Ovary (tissue), 10 donors: ENCODE measurements at places on chromosomes 13 and 19.

DNA sequence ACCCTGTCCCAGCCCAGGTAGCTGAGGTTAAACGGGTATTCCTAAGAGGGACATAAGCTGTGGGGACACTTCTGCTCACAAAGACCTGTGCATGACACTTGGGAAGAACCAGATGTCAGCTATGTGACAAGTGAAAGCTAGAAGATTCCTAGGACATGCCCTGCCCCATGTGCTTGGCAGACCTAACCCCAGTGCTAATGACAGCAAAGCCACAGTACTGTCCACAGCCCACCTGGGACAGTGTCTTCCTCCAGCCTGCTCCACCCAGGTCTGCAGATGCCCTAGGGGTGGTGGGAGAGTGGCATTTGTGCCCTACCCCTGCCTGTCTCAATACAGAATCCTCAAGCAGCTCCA is 18.4 kb upstream of the EPHX3 start:
- no peaks in the 10 kb centered on the region for H3K27me3 ChIP-seq
- no peak for DNase-seq
- H3K27ac ChIP-seq = peak overlapping the region; percentile 52
- peaks cover 48% of the 10 kb centered on the region for H3K4me1 ChIP-seq
- no peak overlapping the region for H3K4me3 ChIP-seq

- no peak for DNase-seq
- H3K27ac ChIP-seq = no peak overlapping the region
- H3K36me3 ChIP-seq = no peaks in the 10 kb centered on the region
These were observed 232.0 kb downstream of the KLF5 start for GRCh38 chr13:73290844-73291243.

DNA sequence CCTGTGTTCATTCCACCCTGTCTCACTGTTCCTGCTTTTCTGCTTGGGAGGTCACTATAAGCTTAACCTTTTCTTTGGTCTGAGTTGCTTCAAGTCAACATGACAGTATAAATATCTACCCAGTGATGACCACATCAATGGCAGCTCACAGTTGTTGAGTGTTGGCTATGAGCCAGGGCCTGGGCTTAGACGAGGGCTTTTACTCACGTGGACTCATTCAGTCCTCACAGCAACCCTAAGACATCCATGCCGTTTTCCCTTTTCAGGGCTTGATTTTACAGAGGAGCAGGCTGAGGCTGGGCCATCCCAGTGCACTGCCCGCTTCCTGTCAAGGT is 10.2 kb upstream of the CCDC97 start:
- DNase-seq = no peak
- no peaks in the 10 kb centered on the region for H3K27me3 ChIP-seq
- no peaks in the 10 kb centered on the region for H3K36me3 ChIP-seq
- H3K4me1 ChIP-seq = no peaks in the 10 kb centered on the region

DNA sequence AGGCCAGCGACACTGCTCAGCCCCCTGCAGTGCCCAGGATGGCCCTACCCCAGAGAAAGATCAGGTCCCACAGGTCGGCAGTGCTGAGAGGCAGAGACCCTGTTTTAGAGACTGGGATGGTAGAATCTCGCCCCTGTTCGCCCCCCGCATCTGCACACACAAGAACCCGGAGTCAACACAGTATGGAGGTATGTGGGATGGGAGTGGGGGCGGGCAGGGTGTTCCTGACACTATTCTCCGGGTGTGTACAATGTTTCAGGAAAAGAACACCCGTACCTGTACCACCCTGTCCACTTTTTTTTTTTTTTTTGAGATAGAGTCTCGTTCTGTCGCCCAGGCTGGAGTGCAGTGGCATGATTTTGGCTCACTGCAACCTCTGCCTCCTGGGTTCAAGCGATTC is 19.3 kb downstream of the PIP5K1C start:
- peaks cover 4% of the 10 kb centered on the region for H3K4me1 ChIP-seq
- H3K27me3 ChIP-seq = no peaks in the 10 kb centered on the region
- H3K4me3 ChIP-seq = no peak overlapping the region
- no peaks in the 10 kb centered on the region for H3K36me3 ChIP-seq
- DNase-seq = no peak

DNA sequence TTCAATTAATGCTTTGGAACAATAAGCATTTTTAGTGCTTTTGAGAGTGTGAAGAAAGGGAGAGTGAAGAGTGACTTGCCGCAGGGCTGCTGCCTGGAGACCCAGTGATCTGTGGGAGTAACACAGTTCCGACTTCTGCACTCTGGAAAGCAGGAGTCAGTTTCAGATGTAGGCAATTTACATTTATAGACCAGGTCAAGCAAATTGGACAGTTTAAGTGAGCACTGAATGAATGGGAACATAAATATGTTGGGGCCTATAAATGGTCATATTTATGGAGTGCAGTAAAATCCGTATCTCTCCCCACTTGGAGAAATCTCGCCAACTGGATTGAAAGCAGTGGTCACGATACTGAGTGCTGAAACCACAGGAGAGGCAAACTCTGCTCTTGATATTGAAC is 9.4 kb upstream of the SHISA2 start:
- no peaks in the 10 kb centered on the region for H3K4me1 ChIP-seq
- H3K4me3 ChIP-seq = no peak overlapping the region
- no peak overlapping the region for H3K27ac ChIP-seq
- no peak for DNase-seq

GRCh38 chr19:42606660-42607351 is 12.1 kb upstream of the CEACAM8 start:
- no peaks in the 10 kb centered on the region for H3K36me3 ChIP-seq
- no peak overlapping the region for H3K27ac ChIP-seq
- H3K4me3 ChIP-seq = no peak overlapping the region
- no peaks in the 10 kb centered on the region for H3K27me3 ChIP-seq
- no peak for DNase-seq
- H3K4me1 ChIP-seq = no peaks in the 10 kb centered on the region

- no peak overlapping the region for H3K4me3 ChIP-seq
- H3K27me3 ChIP-seq = no peaks in the 10 kb centered on the region
- no peak overlapping the region for H3K27ac ChIP-seq
These were observed 7.8 kb upstream of the SLC44A2 start for GRCh38 chr19:10617409-10618121.

DNA sequence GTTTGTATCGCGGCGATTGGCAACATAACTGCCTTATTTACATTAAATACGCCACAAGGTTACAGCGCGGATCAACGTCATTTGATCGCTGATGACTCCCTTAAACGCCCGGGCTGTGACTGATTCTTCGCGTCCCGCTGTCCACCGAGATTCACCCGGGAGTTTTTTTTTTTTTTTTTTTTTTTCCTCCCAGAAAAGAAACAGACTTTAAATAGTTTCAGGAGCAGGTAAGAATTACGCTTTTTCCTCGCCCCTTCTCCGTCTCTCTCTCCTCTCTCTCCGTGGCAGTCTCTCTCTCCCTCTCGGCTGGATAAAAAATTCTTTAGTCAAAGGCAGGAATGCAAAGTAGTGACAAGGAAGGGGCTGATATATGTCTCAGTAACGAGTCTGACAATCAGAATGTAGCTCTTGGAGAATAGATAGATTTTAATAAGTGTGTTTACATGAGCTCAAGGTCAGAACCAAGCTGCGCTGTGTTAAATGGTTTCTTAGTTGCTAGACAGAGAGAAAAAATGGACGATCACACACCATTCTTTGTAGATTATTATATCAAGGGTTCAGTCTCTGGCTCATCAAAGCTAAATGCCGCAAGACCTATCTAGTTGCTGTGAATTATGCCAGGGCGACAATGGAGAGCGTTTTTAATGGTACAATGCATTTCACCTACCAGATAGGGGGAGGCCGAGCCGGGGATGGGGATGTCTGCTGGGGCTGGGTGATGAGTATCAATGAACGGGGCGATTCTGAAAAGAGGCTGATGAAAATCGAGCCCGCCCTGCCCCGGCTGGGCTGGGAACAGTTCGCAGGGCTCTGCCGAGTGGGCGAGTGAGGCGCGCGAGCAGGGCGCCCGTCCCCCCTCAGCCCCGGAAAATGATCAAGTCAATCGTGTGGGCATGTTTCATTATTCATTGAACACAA is 147.2 kb upstream of the ZNF536 start:
- no peaks in the 10 kb centered on the region for H3K36me3 ChIP-seq
- peaks cover 13% of the 10 kb centered on the region for H3K4me1 ChIP-seq
- H3K27ac ChIP-seq = no peak overlapping the region

GRCh38 chr19:4676955-4677731 is 7.0 kb upstream of the MYDGF start:
- H3K36me3 ChIP-seq = no peaks in the 10 kb centered on the region
- no peaks in the 10 kb centered on the region for H3K4me1 ChIP-seq
- H3K27me3 ChIP-seq = no peaks in the 10 kb centered on the region
- DNase-seq = no peak

- H3K4me3 ChIP-seq = no peak overlapping the region
- H3K4me1 ChIP-seq = no peaks in the 10 kb centered on the region
- no peak overlapping the region for H3K27ac ChIP-seq
These were observed 309.2 kb downstream of the LIG4 start for GRCh38 chr13:107906131-107906530.

- no peaks in the 10 kb centered on the region for H3K27me3 ChIP-seq
- H3K4me1 ChIP-seq = peaks cover 23% of the 10 kb centered on the region
- H3K27ac ChIP-seq = no peak overlapping the region
- DNase-seq = no peak
These were observed 30.0 kb downstream of the TSSK6 start for GRCh38 chr19:19485161-19485997.

DNA sequence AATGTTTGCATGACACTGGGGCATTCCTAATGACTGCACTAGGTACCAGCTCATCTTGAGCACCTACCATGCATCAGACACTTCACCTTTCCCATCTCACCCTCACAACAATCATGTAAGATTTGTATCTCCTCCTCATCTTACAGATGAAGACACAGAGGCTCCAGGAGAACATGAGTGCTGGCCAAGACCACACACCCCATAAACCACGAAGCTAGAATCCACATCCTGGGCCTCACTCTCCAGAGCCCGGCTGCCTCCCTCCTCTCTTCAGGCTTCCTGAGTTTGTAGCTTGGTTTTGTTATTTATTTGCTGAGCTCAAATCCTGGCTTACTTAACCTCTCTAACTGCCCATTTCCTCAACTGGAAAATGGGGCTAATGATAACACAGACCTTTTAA is 25.9 kb downstream of the FAM216B start:
- H3K4me1 ChIP-seq = no peaks in the 10 kb centered on the region
- no peaks in the 10 kb centered on the region for H3K27me3 ChIP-seq

DNA sequence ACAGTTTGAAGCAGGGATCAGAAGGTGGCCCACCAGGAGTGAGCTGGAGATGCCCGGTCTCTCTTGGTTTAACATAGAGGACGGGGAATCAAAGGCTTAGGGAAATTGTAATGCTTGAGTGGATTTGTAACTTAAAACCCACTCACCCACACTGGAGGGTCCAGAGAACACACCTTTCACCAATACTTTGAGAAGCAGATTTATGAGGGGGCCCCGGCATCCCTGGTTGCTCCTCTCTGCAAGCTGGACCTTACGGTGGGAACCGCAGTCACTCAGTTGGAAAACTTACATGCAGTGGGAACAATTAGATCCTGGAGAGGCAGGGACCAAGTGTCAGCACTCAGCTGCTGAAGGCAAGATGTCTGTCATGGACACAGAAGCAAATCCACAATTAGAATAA is 20.5 kb downstream of the PPP5C start:
- no peaks in the 10 kb centered on the region for H3K36me3 ChIP-seq
- no peak overlapping the region for H3K27ac ChIP-seq
- no peak overlapping the region for H3K4me3 ChIP-seq
- no peak for DNase-seq
- no peaks in the 10 kb centered on the region for H3K4me1 ChIP-seq

DNA sequence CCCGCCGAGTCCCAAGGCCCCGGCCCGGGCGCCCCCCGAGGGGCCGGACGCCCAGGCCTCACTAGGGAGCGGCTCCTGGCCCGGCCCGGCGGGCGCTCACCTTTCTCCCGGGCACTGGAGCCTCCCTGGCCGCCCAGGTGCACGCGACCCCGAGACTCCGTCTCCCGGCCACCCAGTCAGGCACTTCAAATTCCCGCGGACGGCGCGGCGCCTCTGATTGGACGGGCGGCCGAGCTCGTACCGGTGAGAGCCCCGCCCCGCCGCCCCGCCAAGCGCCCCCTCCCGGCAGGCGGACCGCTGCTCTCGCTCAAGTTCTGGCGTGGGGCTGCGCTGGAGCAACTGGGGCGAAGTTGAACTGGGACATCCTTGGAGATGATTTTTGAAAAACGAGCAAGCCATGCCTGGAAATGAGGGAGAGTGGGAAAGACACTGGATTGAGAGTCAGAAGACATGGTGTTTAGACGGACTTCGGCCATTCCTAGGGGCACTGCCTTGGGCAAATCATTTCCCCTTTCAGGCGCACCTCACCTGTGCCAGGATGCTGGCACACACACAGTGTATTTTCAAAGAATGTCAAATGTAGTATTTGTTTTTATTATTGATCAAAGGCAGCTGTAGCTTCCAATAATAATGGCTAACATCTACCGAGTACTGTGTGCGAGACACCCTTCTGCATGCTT is 485.3 kb downstream of the UQCRFS1 start:
- H3K4me1 ChIP-seq = no peaks in the 10 kb centered on the region
- H3K4me3 ChIP-seq = no peak overlapping the region
- H3K27ac ChIP-seq = no peak overlapping the region
- no peaks in the 10 kb centered on the region for H3K27me3 ChIP-seq
- no peak for DNase-seq

- H3K36me3 ChIP-seq = no peaks in the 10 kb centered on the region
- no peak overlapping the region for H3K27ac ChIP-seq
These were observed 128.9 kb downstream of the RNF17 start for GRCh38 chr13:24892829-24893228.

- DNase-seq = no peak
- no peaks in the 10 kb centered on the region for H3K4me1 ChIP-seq
- H3K36me3 ChIP-seq = no peaks in the 10 kb centered on the region
- H3K4me3 ChIP-seq = no peak overlapping the region
These were observed 144.4 kb downstream of the ZIC5 start for GRCh38 chr13:99827011-99827772.

- H3K36me3 ChIP-seq = no peaks in the 10 kb centered on the region
- no peak overlapping the region for H3K4me3 ChIP-seq
- no peak for DNase-seq
- no peak overlapping the region for H3K27ac ChIP-seq
- H3K27me3 ChIP-seq = no peaks in the 10 kb centered on the region
These were observed 151.0 kb downstream of the DPF1 start for GRCh38 chr19:38072776-38073750.

GRCh38 chr13:111503376-111503775 is 182.9 kb downstream of the TEX29 start:
- no peaks in the 10 kb centered on the region for H3K27me3 ChIP-seq
- no peaks in the 10 kb centered on the region for H3K4me1 ChIP-seq
- H3K4me3 ChIP-seq = no peak overlapping the region
- H3K27ac ChIP-seq = no peak overlapping the region
- DNase-seq = no peak
- no peaks in the 10 kb centered on the region for H3K36me3 ChIP-seq

DNA sequence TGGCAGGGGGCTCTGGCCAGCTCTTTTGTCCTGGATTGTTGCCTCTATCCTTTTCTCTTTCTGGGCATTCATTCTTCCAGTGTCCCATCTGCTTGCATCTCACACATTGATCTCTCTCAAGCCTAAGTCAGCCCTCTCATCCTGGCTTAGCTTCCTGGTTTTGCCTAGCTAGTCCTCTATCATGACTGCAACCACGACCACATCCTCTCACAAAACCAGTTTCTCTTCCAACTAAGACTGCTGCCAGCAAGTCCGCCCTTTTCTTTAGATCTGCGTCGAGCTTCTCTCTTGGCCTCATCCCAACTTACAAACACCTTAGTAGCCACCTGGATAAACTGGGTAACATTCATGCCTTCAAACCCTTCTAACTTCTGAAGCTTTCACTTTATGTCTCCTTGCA is 212.2 kb upstream of the HTR2A start:
- DNase-seq = no peak
- no peaks in the 10 kb centered on the region for H3K36me3 ChIP-seq
- no peaks in the 10 kb centered on the region for H3K4me1 ChIP-seq
- no peaks in the 10 kb centered on the region for H3K27me3 ChIP-seq
- no peak overlapping the region for H3K4me3 ChIP-seq

GRCh38 chr19:41783612-41784011 is 12.8 kb upstream of the CEACAM3 start:
- DNase-seq = no peak
- H3K27ac ChIP-seq = no peak overlapping the region
- no peaks in the 10 kb centered on the region for H3K4me1 ChIP-seq
- H3K27me3 ChIP-seq = no peaks in the 10 kb centered on the region
